ENCODE measurements at places on chromosomes 6 and 20.

DNA sequence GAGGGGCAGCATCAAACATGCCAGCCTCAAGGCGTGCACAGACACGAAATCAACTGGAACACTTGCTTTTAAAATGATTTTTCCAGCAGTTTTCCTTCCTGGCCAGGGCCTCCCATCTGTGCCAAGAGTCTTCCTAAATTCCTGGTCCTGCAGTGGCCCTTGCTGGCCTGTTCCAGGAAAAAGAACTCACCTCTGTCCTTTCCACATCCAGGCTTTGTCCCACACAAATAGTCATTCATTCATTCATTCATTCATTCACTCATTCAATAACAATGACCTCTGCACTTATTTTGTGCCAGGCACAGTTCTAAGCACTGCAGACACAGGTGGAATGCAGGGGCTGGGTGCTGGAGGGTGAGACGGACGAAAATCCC, 89.0 kb upstream of the CCDC167 start:
- no peak for DNase-seq

- DNase-seq, result no peak
Observed at GRCh38 chr6:20712011-20712410, 177.8 kb downstream of the CDKAL1 start.

DNA sequence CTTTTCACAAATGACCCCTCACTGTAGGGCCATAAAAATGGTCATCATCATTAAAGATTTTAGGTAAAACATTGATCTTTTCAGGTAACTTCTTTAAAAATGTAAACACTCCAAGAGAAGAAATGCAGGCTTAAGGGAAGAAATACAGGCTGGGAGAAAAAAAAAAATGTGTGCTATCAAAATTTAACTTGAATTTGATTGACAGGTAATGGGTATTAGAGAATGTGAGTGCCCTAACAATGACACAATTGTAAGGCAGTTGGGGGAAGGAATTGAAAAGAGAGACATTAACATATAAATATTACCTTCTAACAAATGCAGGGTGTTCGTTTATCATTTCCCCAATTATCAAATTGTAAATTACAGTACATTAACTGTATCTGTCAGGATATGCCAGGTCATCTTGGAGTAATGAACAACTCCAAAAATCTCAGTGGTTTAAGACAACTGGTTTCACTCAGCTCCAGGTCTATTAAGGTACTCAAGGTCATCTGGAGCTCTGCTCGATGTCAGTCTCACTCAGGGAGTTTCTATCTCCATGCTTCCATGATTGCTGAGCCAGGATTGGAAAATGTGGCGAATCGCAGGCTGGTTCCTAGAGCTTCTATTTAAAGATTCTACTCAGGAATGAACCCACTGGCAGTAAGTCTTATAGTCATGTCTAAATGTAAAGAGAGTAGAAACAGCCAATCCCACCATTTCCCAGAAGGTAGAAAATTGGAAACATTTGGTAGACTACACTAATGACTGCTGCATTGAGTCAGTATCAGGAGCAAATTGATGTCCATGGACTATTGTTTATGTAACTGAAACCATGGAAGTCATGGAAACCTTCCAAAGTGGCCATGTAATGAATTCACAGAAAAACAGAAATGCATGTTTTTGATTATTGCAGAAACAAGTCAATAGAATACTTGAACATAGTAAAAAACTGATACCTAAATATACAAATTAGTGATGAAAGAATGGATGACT, 55.6 kb downstream of the FRK start:
- DNase-seq, result no peak

- DNase-seq, result no peak
Observed at GRCh38 chr6:116395647-116396046, 24.9 kb downstream of the DSE start.

GRCh38 chr20:32439132-32439829, 81.2 kb downstream of the ASXL1 start:
- DNase-seq, result no peak

GRCh38 chr6:35724059-35724458, 12.8 kb upstream of the ARMC12 start:
- DNase-seq, result no peak
